ENCODE measurements at places on chromosomes 3 and 15.

DNA sequence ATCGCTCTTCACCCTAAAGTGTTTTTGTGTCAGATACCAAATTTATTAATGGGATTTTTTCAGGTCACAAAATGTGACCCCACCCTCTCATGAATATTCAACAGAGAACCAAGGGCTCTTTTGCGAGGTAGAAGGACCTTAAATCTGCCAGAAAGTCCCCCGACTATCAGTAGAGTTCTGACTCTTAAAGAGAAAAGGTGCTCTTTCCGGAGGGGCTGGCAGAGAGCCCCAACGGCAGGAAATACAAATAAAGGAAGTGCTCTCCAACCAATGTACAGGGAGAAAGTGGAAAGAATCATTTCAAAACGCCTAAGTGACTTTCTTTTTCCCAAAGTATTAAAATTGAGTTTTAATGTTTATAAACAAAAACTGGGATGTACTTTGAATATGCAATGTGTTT, 517.2 kb downstream of the FOXP1 start:
- no peak for DNase-seq

DNA sequence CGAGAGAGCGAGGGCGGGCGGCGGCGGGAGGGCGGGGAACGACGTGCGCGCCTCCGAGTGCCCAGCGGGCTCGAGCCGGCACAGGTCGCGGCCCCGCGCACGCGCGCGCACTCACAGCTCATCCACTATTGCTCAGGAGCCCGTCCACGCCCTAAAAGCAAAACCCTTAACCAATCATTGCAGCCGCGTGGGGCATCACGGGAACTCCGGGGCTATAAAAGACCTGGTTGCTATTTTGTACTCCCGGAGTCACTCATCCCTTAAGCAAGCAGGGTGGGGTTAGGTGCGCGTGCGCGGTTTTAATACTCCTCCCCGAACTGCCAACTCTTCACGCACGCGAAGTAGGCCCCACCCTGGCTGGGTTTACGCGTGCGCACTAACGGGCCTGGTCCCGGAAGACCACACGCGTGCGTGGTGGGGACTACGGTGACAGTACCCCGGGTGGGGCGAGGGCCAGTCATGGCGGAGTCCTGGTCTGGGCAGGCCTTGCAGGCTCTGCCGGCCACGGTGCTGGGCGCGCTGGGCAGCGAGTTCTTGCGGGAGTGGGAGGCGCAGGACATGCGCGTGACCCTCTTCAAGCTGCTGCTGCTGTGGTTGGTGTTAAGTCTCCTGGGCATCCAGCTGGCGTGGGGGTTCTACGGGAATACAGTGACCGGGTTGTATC, at the start of the genes RHOA and TCTA:
Gene RHOA, minus strand, starts transcription at position 9 of the 664 bp plus-strand sequence. CDS start 36,387 bp downstream, outside the sequence.
Gene TCTA, plus strand, starts transcription at position 456 of the 664 bp plus-strand sequence. Its CDS starts 4 bp downstream, at position 460.
- peak; percentile 100 for DNase-seq

GRCh38 chr15:90004671-90005070, 3.5 kb downstream of the ZNF710 start:
- peak; percentile 63 for DNase-seq

- peak; percentile 54 for DNase-seq
These were observed 38.4 kb downstream of the PAQR5 start for GRCh38 chr15:69337138-69337537.

GRCh38 chr3:62557450-62557849, 184.1 kb upstream of the FEZF2 start:
- DNase-seq: no peak

DNA sequence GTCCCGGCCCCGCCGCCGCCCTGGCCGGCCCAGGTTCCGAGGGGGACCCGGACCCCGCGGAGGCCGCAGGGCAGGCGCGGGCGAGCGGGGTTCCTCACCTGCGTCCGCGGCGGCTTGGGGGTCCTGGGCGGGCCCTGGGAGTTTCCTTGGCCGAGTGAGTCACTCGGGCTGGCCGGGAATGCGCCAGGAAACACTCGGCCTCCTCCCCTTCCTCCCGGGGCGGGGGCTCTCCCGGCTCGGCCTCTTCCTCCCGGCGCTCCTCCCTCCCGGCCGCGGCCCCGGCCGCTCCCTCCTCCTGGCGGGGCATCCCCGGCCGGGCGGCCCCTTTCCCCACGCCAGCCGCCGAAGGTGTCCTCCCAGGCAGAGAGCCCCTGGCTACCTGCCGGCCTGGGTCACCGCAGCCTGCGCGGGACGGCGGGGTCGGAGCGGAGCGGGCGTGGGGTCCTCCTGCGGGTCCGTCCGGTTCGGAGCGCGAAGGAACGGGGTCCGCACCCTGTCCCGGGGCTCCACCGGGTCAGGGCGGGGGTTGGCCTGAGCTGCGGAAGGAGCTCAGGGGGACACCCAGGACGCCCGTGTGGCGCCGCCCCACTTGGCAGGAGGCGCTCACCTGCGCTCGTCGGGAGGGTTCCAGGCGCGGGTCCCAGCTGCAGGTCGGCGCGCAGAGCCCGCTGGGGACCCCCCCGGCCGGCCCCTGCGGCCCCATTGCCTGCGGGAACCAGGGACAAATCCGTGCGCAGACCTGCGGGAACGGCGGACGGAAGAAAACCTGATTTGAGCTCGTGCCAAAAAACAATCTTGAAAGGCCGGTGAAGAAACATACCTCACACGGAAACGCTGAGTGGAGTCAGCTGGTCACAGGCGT, at the start of gene CYFIP1:
Gene CYFIP1, minus strand, starts transcription at position 180 of the 862 bp plus-strand sequence. CDS start 33,083 bp downstream, outside the sequence.
- DNase-seq: peak; percentile 73

DNA sequence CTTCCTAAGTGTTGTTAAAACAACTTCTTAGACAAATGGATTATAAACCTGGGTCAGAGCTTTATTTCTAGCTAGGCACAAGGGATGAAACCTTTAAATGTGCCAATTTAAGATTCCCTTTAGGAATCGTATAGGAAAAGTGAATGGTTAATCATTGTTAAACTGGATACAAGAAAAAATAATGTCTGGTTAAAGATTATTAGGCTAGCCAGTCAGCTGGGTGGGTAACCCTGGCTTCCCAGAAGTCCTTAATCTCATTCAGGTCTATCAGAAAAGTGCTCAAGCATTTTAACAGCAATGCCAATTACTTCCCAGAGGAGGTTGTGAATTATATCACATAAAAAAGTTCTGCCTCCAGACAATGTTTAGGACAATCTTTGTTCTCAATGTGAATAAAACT, 37.6 kb downstream of the NANOGP8 start:
- DNase-seq: no peak

DNA sequence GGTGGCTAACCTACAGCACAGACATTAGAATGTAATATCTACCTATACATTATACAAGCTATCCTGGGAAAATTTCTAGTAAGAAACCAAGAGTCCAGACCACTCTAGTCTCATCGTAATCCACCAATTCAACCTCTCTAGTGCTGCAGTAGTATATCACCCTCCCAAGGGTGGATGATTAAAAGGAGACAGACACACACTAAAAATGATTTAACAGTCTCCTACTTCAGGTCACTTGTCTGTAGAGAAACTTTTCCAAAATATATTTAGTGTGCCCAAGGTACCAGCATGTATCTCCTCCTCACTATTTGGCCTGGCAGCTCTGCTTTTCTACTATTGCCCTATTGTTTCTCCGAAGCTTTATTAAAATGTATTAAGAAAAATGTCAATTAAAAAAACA, 45.0 kb downstream of the ZBTB20 start:
- no peak for DNase-seq

- DNase-seq: no peak
These were observed 1.3 kb upstream of the IL16 start for GRCh38 chr15:81195339-81195864.

GRCh38 chr3:55512571-55513343, 25.7 kb upstream of the WNT5A start:
- no peak for DNase-seq

DNA sequence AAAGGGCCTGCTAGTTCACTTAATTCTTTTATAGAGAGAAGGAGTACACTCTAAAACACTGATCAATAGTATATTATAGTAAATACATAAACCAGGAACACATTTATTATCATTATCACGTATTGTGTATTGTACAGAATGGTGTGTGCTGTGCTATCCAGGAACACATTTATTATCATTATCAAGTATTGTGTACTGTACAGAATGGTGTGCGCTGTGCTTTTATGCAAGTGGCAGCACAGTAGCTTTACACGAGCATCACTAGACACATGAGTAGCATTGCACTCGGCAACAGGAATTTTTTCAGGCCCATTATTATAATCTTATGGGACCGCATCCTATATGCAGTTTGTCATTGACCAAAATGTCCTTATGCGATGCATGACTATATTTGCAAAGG, 20.9 kb upstream of the MUC20 start:
- no peak for DNase-seq

- DNase-seq: peak; percentile 83
These were observed 18.8 kb downstream of the ATG7 start for GRCh38 chr3:11290743-11291680.

Data from A172 (cell line).